ENCODE measurements at places on chromosomes 7 and 10. TPM values are rescaled to one million over a fixed set of nuclear protein-coding genes. Genes with fewer than 3 reads are reported as not detected.

DNA sequence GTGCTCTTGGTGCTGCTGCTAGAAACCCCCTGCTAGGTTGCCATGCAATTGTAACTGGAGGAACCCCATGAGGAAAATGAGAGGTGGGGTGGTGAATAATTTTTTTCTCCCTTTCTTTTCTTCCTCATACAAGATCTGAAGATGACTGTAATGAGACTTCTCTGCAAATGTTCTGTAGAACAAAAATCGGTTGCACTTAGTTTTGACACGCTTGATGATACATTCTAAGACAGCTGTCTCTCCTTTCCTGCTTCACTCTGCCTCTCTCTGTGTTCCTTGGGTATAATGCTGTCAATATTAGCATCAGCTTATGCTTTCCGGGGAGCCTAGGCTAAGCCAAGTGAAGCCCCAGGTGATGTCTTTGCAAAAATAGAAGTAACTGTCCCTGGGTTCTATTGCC is 721.5 kb downstream of the POM121L12 start:
- H3K27me3 ChIP-seq = no peaks in the 10 kb centered on the region
- no peak overlapping the region for H3K4me3 ChIP-seq
- no peak overlapping the region for H3K27ac ChIP-seq
- no peak for DNase-seq

The GPER1 gene
- not detected for total RNA-seq

- no peaks in the 10 kb centered on the region for H3K27me3 ChIP-seq
- peaks cover 1% of the 10 kb centered on the region for H3K36me3 ChIP-seq
- H3K27ac ChIP-seq = no peak overlapping the region
- H3K4me3 ChIP-seq = no peak overlapping the region
- H3K4me1 ChIP-seq = peaks cover 40% of the 10 kb centered on the region
- DNase-seq = no peak
Measured at GRCh38 chr10:30537586-30537985, 92.0 kb downstream of the LYZL2 start.

The ADRB1 gene
- not detected for total RNA-seq

DNA sequence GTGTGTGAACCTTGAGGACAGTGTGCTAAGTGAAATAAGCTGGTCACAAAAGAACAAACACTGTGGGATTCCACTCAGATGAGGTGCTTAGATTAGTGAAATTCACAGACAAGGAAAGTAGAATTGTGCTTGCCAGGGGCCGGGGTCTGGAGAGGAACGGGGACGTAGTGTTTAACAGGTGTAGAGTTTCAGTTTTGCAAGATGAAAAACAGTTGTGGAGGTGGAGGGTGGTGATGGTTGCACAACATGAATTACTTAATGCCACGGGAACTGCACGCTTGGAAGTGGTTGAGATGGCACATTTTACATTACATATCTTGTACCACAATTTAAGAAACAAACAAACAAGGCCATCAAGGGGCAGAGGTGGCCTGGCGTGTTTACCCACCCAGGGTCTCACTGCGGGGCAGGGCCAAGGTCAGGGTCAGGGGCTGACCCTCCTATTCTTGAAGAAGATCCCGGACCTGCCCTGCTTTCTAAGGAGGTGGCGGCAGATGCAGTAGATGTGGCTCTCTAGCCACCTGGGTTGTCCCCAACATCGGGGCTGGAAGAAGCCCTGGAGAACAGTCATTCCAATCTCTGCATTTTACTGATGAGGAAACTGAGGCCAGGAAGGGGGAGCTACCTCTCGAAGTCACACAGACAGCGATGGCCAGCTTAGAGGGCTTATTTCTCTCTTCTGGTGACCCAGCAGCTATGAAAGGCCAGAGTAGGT is 91.5 kb upstream of the LRRC4 start:
- peaks cover 5% of the 10 kb centered on the region for H3K4me1 ChIP-seq
- no peak overlapping the region for H3K4me3 ChIP-seq
- no peaks in the 10 kb centered on the region for H3K36me3 ChIP-seq
- no peak for DNase-seq
- peaks cover 18% of the 10 kb centered on the region for H3K27me3 ChIP-seq

DNA sequence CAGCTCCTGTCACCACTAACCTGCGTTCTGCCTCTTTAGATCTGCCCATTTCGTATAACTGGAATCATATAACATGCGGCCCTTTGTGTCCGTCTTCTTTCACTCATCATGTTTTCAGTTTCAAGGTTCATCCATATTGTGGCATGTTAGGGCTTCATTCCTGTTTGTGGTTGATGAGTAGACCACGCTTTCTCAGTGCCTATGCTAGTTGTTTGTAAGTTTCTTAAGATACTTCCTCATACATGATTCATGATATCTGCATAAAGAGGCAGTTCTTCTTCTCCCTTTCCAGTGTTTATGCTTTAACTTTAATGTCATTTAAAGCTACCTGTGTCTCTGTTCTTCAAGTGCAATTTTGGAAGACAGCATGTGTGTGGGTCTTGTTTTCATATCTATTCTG is 79.5 kb upstream of the FAM20C start:
- no peaks in the 10 kb centered on the region for H3K36me3 ChIP-seq
- H3K4me1 ChIP-seq = no peaks in the 10 kb centered on the region
- no peak for DNase-seq
- no peak overlapping the region for H3K27ac ChIP-seq

DNA sequence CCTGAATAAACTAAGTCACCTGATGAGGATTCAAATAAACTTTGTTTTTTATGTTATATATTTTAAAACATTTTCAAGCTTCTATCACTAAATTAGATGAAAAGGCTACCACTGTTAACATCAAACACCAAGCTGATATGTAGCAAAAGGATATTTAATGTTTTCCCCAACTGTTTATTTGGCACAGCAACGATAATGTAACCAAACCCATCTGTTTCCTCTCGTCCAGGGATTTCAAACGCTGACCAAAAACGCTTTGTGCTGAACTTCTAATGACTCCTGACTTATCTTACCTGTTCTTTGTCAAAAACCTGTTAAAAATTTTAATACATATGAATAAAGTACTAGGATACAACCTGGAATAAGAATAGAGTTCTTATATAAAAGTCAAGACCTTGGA is 30.5 kb downstream of the DCLRE1A start:
- peaks cover 12% of the 10 kb centered on the region for H3K27me3 ChIP-seq
- no peak overlapping the region for H3K4me3 ChIP-seq
- DNase-seq = no peak
- no peaks in the 10 kb centered on the region for H3K36me3 ChIP-seq
- no peak overlapping the region for H3K27ac ChIP-seq
- H3K4me1 ChIP-seq = no peaks in the 10 kb centered on the region

- H3K27me3 ChIP-seq = peaks cover 14% of the 10 kb centered on the region
- no peak overlapping the region for H3K4me3 ChIP-seq
- H3K36me3 ChIP-seq = no peaks in the 10 kb centered on the region
- H3K4me1 ChIP-seq = no peaks in the 10 kb centered on the region
- DNase-seq = peak; percentile 5
Measured at GRCh38 chr10:123583639-123584418, 82.3 kb upstream of the GPR26 start.

DNA sequence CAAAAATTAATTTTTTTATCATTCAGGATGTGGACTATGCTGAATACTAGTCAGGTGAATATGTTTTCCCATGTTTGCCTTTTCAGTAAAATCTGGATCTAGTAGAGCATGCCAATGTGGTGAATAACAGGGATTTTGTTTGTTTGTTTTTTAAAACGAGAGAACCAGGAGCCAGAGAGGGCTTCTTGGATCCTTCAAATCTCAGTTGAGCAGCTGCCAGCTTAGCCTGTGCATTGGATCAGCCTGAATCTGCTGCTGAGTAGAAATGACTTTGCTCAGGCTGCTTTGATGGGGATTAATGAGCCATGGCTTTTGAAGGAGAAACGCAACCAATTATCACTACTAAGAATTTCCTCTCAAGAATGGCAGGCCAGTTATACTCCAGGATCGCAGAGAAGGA is 493.8 kb downstream of the ARL4A start:
- no peak overlapping the region for H3K4me3 ChIP-seq
- no peaks in the 10 kb centered on the region for H3K36me3 ChIP-seq
- H3K27ac ChIP-seq = no peak overlapping the region
- no peaks in the 10 kb centered on the region for H3K4me1 ChIP-seq
- DNase-seq = no peak

The POLR2J2 gene
- 21.5 TPM for total RNA-seq

- no peak overlapping the region for H3K27ac ChIP-seq
- H3K36me3 ChIP-seq = peaks cover 45% of the 10 kb centered on the region
Measured at GRCh38 chr10:75223507-75223906, 12.2 kb downstream of the COMTD1 start.

The GNAT3 gene
- not detected for total RNA-seq

The RBP4 gene
- not detected for total RNA-seq

DNA sequence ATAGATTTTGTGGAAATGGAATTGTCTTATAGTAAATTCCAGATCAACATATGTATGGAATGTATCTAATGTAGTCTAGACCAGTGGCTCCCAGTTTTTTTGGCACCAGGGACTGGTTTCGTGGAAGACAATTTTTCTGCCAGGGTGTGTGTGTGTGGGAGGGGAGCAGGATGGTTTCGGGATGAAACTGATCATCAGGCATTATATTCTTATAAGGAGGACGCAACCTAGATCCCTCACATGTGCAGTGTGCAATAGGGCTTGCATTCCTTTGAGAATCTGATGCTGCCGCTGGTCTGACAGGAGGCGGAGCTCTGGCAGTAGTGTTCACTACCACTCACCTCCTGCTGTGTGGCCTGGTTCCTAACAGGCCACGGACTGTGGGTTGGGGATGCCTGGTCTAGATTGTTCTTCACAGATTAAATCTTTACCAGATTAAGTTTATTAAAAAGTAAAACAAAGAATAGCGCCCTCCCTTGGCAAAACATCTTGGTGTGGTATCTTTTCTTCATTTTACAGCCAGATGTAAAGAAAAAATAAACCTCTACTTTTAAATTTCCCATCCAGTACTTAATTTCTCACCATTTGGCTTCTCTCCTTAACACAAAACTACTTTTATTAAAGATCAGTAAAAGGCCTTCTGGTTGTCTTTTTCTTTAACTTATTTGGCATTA is 48.4 kb downstream of the SEPTIN7 start:
- H3K4me1 ChIP-seq = peaks cover 11% of the 10 kb centered on the region
- H3K4me3 ChIP-seq = no peak overlapping the region
- H3K27ac ChIP-seq = no peak overlapping the region
- no peak for DNase-seq
- peaks cover 30% of the 10 kb centered on the region for H3K36me3 ChIP-seq
- no peaks in the 10 kb centered on the region for H3K27me3 ChIP-seq

Data from activated T-helper 1 cell treated with anti-CD3 and anti-CD28 coated beads, Interleukin-12 subunit alpha, Interleukin-12 subunit beta, Interleukin-2, Interleukin-4 antibody, amounts not matched to agents 30 ng/mL and 10 ng/mL and 1 ng/mL, durations not matched to agents 14 hours and 24 hours and 36 hours (primary cell).